ENCODE measurements at places on chromosomes 16 and 17.

DNA sequence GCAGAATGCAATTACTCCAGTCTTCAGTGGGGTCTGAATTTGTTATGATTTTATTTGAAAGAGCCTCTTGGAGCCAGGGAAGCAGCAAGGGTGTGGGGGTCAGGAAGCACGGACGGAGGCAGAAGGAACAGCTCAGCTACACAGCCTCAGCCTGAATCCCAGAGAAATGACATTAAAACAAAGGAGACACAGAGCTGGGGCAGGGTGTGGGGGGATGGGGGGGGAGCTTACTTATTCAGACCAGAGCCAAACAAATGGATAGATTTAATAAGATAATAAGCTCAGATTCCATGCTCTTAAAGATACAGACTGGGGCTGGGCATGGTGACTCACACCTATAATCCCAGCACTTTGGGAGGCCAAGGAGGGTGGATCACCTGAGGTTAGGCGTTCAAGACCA is 195.3 kb downstream of the ZNF423 start:
- DNase-seq = no peak

- DNase-seq = no peak
Measured at GRCh38 chr16:87186876-87187533, 130.2 kb downstream of the C16orf95 start.

- no peak for DNase-seq
Measured at GRCh38 chr16:27751676-27752075, 201.7 kb downstream of the KATNIP start.

DNA sequence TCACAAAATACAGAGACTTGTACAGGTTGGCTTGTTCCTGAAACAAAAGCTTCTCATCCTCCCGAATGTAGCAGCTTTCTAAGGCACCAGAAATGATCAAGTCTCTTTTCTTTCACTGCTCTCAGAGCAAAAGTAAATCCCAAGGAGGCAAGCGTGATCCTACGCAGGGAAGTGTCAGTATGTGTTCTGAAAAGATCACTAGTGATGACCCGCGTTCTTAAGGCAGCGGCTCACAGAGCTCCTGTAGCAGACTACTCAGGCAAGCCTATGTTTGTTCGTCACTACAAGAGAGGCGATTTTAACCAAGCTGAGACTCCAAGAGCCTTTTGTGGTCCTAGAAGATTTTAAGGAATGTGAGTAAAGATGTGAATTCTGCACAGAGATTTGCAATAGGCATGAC is 34.5 kb downstream of the WIPI1 start:
- DNase-seq = no peak

GRCh38 chr17:76867578-76868175 is 527 bp upstream of the MGAT5B start:
- DNase-seq = no peak

DNA sequence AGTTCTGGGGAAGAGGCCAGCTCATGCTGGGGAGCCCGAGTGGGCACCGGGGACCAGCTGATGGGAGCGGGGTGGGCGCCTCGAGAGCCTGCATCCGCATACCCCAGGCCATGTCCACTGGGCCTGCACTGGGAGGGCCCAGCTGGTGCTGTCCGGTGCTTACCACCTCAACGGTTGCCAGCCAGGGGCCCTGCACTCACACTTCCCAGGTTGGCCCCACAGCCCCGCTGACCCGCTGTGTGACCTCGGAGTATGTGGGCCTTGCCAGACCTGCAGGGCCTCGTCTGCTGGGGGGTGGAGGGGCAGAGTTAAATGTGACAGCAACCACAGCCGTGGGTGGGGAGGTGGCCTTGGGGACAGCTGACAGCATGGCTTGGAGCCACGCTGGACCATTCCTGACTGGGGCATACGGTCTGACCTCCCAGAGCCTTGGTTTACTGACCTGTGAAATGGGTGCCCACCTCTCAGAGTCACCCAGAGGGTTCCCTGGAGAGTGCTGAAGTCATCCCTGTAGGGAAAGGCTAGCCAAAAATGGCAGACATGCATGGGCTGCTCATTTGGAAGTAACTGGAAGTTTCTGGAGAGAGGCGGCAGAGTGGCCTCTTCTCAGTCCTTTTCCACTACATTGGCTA is 5.4 kb upstream of the GAA start:
- no peak for DNase-seq

GRCh38 chr16:90019543-90020259 is 445 bp upstream of the DBNDD1 start:
- peak; percentile 55 for DNase-seq

- DNase-seq = no peak
Measured at GRCh38 chr16:1277617-1278282, 21.9 kb downstream of the TPSD1 start.

DNA sequence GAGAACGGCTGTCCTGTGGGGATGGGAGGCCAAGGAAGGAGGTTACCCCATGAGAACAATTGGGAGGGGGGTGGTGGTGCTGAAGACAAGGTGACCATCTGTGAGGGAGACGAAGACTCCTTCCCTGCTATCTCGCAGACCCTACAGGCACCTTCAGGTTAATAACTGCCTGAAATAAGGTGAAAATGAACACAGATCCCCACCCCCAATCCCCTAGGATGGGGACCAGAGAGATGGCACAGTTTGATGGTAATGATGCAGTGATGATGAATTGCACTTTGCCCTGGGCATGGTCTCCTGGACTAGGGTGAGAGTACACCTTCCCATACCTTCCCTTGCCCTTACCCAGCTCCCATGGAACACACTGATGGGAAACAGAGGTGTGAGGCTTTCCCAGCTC is 1.4 kb upstream of the NAE1 start:
- DNase-seq = no peak

GRCh38 chr16:84786605-84787262 is 33.1 kb upstream of the CRISPLD2 start:
- no peak for DNase-seq

DNA sequence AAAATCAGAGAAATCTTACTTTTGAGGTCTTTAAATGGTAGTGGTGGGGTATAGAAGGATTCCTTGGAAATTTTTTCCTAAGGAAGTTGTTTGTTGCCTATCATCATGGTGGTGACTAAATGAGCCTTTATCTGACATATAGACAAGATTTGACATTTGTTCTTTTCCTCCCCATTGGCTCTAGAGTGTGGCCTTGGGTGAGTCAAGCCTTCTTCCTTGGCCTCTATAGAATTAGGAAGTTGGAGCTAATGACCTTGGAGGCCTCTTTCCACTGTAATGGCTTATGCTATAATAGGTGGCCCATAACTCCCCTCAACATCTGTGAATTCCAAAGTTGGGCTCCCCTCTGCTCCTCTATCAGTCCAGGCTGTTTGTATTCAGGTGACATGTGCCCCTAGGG is 79.1 kb upstream of the HNF1B start:
- no peak for DNase-seq

GRCh38 chr17:44382917-44383316 is 6.5 kb downstream of the ITGA2B start:
- no peak for DNase-seq

GRCh38 chr17:7882629-7883028 is 6.0 kb upstream of the CHD3 start:
- no peak for DNase-seq

DNA sequence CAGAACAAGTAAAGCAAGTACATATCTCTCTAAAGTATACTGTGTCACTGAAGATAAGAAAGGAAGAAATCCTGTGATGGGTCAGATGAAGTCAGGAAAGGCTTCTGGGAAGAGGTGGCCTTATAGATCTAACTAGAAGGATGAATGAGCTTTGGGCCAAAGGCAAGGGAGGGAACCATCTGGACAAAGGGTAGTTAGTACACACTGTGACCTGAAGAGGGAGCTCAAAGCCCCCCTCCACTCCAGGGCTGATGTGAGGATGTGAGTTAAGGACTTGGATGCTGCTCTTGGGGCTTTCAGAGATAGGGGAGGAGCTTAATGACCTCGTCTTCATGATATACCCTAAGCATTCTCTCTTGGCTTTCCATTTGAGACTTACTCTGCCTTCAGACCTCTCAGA is 185.3 kb upstream of the CACNG3 start:
- no peak for DNase-seq

- DNase-seq = no peak
Measured at GRCh38 chr16:49515861-49516260, 142.3 kb downstream of the C16orf78 start.

DNA sequence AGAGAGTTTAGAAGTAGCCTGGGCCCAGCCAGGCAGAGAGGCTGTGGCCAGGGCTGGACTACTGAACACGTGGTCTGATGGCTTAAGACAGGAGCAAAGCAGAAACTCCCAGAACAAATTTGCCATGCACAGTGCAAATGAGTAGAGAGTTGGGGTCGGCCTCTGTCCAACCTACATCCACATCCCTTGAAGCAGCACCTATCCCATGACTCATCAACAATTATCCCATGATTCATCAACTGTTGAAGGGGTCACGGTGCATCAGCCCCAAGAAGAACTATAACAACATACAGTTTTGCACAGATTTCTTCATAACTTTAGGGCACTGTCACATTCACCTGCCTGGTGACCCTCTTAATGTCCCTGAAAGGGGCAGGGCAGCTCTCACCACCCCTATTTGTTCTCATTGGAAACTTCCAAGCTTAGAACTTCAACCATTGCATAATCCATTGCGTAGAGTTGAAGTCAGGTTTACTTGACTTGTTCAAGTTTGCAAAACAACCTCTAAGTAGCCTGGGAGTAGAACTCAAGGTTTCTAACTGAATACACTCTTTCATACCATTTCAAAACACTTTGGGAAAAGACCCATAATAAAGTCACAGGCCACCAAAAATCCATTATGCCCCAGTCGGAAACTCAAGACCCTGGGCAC is 235.2 kb upstream of the CDH5 start:
- DNase-seq = no peak
